ENCODE measurements at places on chromosomes 6 and 20.
A peak's percentile ranks its signal among the peaks of the same experiment; 100 is the strongest.

- DNase-seq, result no peak
Observed at GRCh38 chr20:57787151-57787989, 77.6 kb upstream of the PMEPA1 start.

DNA sequence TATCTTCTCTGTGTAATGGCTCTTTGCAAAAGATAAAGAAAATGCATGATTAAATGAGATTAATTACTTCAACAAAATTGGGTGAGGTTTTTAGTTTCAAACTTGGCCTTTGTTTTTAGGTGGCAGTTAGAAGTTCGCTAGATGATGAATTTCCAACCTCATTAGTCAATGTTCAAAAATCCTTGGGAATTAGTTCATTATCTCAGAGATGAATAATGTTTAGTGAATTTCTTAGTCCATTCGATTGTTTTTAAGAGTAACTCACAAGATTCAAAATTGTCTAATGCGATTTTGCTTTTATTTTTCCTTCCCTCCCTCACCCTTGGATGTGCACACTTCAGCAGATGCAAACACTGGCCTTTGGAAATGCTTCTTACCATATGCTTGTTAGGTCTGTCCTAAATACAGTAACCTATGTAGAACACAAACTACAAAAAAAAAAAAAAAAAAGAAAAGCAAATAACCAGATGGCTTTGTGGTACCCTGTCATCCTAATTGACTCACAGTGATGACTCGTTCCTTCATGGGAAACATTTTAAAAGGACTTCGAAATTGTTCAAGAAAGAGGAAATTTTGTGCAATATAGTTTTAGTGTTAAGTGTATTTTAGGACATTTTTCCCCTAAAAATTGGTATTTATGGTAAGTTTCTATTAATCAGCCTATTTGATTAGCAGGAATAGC lies 66.7 kb downstream of the FAM229B start:
- DNase-seq, result no peak

DNA sequence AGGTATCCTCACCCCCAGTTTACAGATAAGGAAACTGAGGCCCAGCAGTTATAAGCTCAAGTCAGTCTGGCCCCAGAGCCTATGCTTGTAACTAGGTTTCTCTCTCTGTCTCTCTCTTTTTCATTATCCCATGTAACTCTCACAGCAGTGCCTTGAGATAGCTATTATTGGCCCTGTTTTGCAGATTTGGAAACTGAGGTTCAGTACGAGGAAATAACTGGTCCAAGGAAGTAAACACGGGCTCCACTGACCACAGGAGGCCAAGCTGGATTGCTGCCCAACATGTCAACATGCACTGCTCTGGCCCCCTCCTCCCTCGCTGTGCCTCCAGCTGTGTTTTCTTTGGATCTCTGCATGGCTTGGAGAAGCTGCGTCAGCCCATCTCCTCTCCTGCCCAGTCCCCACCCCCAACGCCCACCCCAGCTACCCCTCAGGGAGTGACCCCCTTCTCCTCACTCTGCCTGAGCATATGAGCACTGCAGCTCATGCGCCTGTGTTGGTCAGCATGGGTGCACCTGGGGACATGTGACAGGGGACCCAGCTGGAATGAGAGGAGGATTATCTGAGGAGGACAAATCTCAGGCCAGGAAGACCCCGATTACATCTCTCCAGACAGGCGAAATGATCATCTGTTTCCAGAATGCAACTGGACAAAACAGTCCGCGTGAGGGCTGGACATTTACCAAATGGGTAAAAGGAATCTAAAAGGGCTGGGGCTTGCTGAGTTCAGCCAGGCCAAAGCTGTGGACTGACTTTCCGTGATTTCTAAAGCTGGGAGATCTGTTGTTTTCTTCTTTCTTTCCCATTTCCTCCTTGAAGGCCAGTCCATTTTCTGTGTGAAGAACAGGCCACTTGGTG lies 7.8 kb upstream of the PLTP start:
- DNase-seq, result no peak

DNA sequence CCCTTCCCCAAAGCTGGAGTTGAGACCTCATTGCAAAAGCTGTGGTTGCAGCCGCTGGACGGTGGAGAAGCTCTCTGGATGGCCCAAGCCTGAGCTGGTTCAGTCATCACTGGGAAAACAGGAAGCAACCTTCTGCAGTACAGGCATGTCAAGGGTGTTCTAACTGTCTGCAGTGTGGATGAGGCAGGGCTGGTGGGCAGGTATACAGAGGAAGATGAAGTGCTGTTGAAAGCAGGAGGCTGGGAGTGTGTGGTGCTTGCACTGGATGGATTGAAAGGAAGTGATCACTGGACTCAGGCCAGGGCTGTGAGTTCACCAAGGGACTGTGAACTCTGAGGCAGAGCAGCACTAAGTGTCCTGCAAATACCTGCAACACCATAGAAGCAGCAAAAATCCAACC lies 89.0 kb upstream of the NOX3 start:
- DNase-seq, result no peak

GRCh38 chr6:115582386-115582785 lies 478.3 kb downstream of the FRK start:
- no peak for DNase-seq

GRCh38 chr6:157675831-157676230 lies 147.2 kb upstream of the SNX9 start:
- DNase-seq, result no peak

- DNase-seq, result no peak
Observed at GRCh38 chr6:144250276-144250675, 34.9 kb upstream of the UTRN start.

DNA sequence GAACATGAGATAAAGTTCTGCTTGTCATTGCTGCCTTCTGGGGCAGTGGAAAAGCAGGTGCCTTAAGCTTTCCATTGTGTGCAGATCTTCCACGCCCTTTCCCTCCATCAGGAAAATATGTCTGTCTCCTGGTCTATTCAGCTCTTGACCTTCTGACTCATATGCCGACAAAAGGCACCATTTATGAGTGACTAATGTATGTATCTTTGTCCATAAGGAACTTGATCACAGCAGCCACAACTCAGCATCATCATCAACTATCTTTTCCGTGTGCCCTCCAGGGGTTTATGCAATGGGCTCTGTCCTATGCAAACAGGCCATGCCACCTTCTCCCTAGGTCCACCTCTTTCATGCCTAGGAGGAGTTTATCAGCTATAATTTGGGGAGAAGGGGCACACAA lies 102.7 kb upstream of the QKI start:
- DNase-seq, result no peak

DNA sequence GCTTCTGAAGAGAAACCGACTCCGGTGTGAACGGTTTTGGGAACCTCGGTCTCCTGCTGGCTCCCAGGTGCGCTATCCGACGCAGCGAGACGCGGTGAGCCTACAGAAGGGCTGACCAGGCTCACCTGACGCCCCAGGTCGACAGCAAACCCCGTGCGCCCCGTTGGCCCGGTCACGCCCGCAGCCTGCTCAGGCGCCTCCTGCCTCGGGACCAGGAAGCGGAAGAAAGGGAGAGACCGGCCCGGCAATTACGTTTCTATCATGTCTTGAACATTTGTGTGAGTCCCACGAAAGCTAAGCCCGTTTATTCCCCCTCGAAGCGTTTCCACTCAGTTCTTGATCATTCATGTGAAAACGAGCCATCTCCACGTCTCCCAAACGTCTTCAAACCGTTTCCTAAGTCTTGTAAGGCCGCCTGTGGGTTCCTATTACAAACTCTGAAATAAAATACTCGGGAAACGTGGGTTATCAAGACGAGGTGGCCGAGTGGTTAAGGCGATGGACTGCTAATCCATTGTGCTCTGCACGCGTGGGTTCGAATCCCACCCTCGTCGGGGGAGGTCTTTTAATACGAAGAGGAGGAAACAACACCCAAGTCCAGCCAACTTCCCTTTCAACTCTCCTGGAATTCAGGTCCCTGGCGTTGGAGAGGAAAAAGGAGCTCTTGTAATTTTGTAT lies 150.5 kb upstream of the PRSS16 start:
- peak; percentile 6 for DNase-seq

DNA sequence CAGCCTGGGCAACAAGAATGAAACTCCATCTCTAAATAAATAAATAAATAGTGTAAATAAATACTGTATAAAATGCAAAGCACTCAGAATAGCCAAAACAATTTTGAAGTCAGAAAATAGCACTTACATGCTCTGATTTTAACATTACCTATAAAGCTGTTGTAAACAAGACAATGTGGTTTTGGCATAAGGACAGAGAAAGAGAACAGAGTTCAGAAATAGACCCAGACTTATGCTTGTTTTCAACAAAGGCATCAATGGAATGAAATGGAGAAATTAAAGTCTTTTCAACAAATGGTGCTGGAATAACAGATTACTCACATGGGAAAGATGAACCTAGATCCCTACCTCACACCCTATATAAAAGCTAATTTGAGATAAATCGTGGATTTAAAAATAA lies 10.4 kb downstream of the ACAT2 start:
- DNase-seq, result no peak

DNA sequence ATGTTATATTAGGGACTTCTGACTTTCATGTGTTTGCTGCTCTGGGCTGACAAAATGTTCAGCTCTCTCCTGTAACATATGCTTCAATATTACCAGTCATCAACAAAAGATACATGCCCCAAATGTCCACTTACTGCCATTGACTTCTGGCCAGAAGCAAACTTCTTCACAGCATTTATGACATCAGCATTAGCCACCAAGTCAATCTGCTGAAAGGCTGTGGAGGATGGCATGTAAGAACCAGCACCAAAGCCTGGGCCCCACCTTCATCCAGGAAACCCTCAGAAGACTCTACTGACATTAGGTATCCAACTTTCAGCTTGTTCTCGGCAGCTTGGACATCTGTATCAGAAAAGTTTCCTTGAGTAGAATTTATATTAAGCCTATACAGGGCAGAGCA lies 595.5 kb downstream of the COL12A1 start:
- no peak for DNase-seq

- DNase-seq, result no peak
Observed at GRCh38 chr20:10428008-10428407, 6.0 kb downstream of the MKKS start.

GRCh38 chr6:42197555-42198362 lies 3.0 kb upstream of the GUCA1B start:
- DNase-seq, result no peak

DNA sequence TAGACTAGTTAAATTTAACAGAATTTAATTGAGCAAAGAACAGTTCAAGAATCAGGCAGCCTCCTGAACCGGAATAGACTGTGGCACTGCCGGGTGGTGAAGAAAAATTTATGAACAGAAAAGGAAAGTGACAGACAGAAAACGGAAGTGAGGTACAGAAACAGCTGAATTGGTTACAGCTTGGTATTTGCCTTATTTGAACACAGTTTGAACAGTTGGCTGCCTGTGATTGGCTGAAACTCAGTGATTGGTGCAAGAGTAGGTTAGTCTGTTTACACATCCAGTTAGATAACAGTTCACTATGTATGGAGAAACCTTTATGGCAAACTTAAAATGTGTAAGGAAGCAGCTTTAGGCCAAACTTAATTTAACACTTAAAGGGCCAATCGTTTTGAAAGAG lies 116.0 kb upstream of the CITED2 start:
- DNase-seq, result no peak

DNA sequence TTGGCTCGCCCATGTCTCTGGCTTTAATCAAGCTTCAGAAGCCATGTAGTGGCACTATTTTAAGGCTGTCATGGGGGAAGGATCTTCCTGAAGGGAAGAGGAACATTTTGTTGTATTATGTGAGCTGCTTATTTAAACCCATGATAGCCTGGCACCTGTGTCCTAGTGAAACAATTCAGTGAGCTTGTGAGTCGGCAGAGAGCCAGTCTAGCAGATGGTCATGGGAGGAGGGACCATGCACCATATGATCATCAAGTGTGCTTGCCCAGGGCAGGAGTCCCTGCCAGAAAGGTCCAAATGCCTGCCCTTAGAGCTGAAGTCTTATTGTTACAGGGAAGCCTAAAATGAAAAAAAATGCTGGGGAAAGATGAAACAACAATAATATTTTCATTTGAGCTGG lies 132.9 kb downstream of the PRDM13 start:
- no peak for DNase-seq

DNA sequence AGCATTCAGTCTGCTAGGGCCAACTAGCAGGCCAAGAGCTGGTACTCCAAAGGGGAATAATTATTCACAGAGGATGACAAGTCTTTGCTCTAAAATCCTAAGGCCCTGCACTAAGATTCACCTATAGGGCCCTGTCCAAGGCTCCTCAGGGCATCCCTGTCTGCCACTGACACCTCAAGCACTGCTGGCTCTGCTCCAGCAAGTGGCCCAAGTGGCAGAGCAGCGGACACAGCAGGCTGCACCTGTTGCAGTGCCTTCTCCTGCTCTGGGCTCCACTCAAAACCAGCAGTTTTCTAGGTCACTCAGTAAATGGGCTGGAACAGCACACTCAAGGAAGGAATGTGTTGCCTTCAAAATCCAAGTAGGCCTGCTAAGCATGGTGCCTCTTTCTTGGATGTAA lies 36.4 kb upstream of the SMOC2 start:
- no peak for DNase-seq

DNA sequence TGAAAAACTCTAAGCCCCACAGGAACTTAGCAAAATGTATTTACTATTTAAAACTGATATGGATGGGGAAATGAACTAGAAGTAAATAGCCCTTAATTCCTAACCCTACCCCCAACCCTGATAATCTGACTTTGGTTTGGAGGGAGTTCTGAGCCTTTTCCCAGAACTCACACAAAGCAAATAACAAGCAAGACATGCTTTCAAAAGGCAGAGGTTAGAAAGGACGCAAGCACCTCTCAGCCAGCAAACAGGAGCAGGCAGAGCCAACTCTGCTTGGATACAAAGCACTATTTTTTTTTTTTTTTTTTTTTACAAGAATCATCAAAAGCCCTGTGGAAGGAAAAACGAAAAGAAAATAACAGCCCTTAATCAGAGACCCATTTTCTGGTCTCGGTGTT lies 58.7 kb downstream of the SLC22A23 start:
- DNase-seq, result no peak

GRCh38 chr20:45510242-45510862 lies 5.1 kb downstream of the SPINT3 start:
- DNase-seq, result no peak

DNA sequence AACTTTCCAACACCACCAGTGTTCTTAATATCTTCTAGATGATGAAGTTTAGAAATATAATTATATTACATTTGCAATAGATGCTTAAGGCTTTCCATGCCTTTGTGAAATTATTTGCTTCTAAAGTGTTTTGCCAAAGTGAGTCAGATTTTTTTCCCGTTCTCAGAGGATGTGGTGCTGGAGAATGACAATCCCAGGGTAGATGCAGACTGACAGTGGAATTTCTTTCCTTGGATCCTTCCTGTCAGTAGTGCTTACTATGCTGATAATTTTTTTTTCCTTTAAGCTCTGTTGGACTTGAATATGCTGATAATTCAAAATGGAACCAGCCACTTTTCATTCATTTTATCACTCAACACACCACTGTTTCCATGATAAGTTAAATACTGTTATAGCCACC lies 59.9 kb upstream of the SOX4 start:
- no peak for DNase-seq

DNA sequence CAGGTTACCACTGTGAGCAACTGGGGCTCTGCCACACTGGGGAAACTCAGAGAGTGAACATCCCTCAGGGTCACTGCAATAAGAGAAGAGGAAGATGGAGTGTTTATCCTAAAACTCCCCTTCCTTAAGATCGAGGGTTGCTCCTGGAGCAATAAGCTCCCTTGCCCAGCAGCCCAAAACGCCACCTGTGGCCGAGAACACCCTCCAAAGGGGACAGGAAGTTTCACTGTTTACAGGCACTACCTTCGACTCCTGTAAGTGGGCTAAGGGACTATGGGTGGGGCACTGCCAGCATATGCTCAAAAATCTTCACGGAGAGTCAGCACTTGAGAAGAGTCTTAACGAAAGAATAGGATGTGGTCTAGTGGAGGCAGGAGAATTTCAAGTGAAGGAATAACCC lies 132.5 kb downstream of the FAXC start:
- no peak for DNase-seq

Measured in neural crest cell (in vitro differentiated cells).